ENCODE measurements at places on chromosomes 13 and 19. TPM values are rescaled to one million over a fixed set of nuclear protein-coding genes. Genes with fewer than 3 reads are reported as not detected.

LACC1 gene
- 6.5 TPM for total RNA-seq

BST2 gene
- 28.2 TPM for total RNA-seq

ZNF180 gene
- total RNA-seq, result 7.0 TPM

IGLON5 gene
- total RNA-seq, result not detected

TINCR gene
- total RNA-seq, result 0.12 TPM

TPTE2 gene
- total RNA-seq, result not detected

SOX21 gene
- total RNA-seq, result not detected

JSRP1 gene
- total RNA-seq, result not detected

ELF1 gene
- total RNA-seq, result 30.9 TPM

KBTBD6 gene
- total RNA-seq, result 7.8 TPM

TLE6 gene
- 1.7 TPM for total RNA-seq

KPTN gene
- total RNA-seq, result 4.2 TPM

GRIK5 gene
- 5.9 TPM for total RNA-seq

SHISA7 gene
- not detected for total RNA-seq

UBAC2 gene
- 22.9 TPM for total RNA-seq

CGB2 gene
- total RNA-seq, result not detected

ADGRE3 gene
- not detected for total RNA-seq

KHSRP gene
- total RNA-seq, result 82.6 TPM

KMT2B gene
- 5.9 TPM for total RNA-seq

PDE4A gene
- 2.4 TPM for total RNA-seq

VAV1 gene
- not detected for total RNA-seq

ALKBH7 gene
- total RNA-seq, result 22.9 TPM

HIPK4 gene
- total RNA-seq, result 0.06 TPM

ZNF99 gene
- total RNA-seq, result not detected

DPY19L3 gene
- total RNA-seq, result 45.8 TPM

KCNC3 gene
- total RNA-seq, result under 0.01 TPM

NLRP4 gene
- total RNA-seq, result not detected

GAPDHS gene
- total RNA-seq, result not detected

KLK14 gene
- total RNA-seq, result not detected

ZNF813 gene
- total RNA-seq, result 3.7 TPM

GRK1 gene
- total RNA-seq, result not detected

RASAL3 gene
- total RNA-seq, result 0.06 TPM

ADAMTSL5 gene
- 3.7 TPM for total RNA-seq

RETN gene
- total RNA-seq, result not detected

GPR12 gene
- total RNA-seq, result not detected
